ENCODE measurements at places on chromosomes 3 and 15.

DNA sequence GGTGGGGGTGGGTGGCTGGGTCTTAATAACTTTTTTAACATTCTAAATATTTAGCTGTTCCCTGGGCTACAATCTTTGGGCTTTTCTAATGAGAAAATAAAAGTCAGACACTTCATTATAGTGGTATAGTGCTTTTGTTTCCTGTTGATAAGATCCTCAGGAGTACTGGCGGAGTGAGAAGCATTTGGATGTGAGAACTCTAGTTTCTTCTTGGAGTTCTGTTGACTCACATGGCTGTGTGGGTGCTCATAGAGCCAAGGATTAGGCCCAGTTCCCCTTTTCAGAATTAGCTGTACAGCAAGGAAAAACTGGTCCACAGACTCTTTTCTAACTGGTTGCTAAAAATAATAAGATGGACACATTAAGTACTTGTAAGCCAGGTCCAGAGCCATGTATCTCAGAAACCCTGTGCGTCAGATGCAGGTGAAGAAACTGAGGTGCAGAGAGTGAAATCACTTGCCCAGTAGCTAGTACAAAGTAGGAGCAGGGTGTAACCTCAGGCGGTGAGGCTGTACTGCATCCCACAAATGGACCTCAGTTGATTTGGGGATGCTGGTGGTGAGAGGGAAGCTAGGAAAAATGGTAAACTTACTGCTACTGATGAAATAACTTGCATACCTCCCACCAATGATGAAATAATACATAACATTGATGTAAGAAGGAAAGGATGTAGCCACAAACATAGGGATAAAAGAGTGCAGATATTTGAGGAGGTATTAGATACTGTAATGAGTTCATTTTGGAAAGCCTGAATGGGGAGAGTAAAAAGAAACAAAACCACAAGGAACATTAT is 2.3 kb downstream of the ITPR1 start:
- no peak for DNase-seq

DNA sequence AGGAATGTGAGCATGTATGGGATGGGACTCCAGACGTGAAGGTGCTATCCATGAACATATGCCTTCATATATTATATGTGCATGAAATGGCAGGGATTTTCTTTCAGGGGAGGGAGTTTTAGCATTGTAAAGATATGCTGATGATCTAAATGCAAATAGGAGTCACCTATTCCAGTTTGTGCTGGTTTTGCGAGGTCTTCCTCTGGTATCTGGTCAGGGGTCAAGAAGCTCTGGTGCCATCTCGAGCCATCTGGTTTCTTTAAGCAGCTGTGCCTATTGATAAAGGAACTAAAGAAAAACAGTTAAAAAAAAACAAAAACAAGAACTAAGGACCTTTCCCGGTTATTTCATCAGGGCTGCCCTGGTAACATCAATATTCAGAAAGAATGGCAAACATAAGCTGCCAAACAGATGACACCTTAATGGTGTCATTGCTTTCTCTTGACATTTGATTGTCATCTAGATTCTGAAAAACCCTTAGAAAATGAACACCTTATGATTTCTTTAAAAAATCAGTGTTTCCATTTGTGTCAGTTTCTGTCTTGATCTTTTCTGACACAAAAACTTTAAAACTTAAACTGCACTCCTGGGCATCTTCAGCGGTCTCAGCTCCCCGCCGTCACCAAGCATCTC is 22.7 kb downstream of the APH1B start:
- DNase-seq, result no peak

DNA sequence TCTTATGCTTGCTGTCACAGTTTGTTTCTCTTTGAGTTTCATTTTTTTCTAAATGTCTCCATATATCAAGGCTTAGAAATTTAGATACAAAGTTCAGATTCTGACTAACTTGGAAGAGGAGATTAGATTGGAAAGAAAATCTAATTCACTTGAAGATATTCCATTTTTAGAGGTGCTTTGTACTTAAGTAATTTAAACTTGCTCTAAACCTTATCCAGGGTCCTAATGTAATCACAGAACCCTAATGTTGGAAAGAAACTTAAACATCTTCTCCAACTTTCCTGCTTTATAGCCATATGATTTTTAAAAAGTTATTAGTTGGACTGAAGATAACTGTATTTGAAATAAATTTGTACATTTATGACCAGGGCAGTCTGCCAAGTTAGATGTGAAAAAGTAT is 81.1 kb upstream of the ARHGEF3 start:
- no peak for DNase-seq

DNA sequence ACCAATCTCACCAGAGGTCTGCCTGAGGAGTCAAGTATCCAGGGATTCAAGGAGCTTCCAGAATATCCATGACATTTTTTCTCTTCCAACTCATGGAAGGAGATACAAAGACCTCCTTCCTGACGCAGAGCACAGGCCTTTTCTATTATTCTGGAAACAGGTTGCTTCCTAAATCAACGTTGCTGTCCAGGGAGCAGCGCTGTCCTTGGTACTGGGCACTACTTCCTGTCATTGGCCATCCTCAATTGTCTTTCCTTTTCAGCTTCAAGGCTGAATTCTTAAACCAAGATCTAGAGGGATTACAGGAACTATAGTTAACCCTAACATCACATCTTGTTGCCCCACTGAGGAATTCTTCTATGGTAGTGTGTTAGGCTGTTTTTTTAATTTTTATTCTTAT is 50.4 kb upstream of the TBC1D21 start:
- no peak for DNase-seq

- DNase-seq, result no peak
These were observed 2.2 kb downstream of the TYRO3 start for GRCh38 chr15:41561104-41561776.
